ENCODE measurements at places on chromosomes 16 and 17.
A peak's percentile ranks its signal among the peaks of the same experiment; 100 is the strongest.

- DNase-seq, result peak; percentile 53
Measured at GRCh38 chr16:55470533-55471371, 8.2 kb upstream of the MMP2 start.

GRCh38 chr17:28527859-28528258, 21.7 kb downstream of the FOXN1 start:
- DNase-seq, result no peak

GRCh38 chr17:57577751-57578607, 167.1 kb downstream of the CCDC182 start:
- no peak for DNase-seq

DNA sequence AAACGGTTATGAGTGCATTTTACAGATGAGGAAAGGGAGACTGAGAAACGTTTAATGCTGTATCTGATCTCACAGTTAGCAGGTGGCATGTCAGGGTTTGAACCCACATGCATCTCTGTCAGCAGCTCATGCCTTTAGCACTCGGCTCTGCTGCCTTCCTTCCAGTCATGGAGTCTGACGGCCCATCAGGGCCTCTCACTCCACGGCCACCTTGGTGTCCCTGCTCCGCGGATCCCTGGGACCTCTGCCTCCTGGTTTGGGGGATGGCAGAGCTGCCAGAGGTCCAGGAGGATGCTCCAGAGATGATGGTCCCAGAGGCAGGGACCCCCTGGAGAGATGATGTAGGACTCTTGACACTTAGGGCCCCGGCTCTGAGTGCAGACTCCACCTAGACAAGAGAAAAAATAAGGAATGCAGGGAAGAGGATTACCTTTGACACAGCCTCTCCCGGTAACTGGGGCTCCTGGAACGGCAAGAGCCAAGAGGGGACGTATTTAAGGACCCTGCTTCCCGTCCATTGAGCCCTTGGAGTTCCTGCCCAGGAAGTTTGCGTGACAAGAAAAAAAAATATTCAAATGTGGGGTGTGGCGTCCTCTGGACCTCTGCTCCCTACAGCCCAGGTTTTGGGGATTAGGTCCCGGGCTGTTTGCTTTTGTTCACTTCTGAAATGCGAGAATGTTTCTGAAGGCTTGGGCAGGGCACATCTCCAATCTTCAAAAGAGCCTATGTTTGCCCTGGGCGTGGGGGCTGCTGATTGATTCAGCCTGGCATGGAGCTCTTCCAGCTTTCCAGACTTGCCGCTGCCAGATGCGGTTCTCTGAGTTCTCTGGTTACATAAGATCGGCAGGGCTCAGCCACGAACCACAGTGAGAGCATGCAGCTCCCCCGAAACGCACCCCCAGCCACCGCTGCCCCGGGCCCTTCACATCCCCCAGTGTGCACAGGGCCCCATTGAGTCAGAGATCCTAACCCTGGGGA, at the start of gene ALDH3A1:
Gene ALDH3A1, minus strand, starts transcription at position 470 of the 978 bp plus-strand sequence. CDS start 3,169 bp downstream, outside the sequence.
- DNase-seq, result no peak

DNA sequence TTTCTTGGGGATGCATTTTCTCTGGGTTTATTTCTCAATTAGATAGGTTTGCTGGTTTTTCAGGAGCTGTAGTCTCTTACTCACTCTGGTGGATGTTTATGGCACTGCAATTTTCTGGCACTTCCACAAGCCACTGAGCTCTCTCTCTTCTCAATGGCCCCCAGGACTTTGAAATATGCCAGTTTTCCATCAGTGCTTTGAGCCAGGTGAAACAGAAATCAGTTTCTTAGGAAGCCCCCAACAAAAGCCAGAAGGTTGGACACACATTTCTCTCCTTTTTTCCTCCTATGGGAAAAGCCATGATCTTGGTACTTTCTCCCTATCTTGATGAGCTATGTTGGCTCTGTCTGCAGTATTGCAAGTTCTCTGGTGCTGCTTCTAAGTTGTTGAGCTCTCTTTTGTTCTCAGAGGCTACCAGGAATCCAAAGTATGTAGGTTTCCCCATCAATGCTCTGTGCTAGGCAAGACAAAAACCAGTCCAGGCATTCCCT, 90.7 kb upstream of the SMIM36 start:
- peak; percentile 16 for DNase-seq

DNA sequence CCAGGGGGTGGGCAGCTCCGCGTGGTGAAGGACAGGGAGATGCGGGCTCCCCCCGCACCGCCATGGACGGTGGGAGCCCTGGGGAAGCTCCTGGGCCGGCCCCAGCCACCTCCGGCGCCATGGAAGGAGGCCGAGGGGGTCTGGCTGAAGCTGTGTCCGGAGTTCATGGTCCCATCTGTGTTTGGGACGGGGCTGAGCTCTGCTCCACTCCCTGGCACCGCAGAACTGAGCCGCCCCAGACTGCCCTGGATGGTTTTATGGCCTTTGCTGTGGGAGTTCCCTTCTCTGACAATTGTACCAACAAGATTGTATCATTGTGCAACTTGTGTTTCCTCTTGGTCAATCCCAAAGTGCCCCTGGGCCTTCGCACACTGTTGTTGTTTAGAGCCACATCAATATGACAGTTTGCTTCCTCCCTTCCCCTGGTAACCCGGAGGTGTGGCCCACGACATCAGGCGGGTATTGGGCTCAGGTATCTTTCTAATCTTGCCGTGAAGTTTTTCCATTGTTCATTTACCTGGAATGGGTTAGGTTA, 942 bp downstream of the KRT23 start:
- DNase-seq, result no peak

DNA sequence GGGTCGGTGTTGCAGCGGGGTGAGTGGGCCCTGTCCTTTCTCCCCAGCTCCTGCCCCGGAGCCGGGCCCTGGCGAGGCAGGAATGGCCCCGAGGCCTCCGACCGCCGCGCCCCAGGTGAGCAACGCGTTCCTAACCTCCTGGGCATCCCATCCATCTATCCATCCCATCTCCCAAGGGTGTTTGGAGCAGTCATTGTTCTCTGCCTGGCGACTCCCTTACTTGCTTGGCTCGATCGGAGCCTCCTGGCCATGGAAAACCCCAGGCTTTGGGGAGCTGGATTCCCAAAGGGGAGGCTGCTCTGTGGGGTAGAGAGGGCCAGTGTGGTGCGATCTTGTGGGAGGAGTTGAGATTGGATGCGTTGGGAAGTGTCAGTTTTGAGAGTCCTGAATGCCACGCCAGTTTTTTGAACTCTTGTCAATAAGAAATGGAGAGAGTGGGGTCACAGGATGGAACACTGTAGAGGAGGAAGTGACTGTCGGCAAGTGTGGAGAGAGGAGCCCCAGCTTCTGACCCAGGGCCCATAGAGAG, 684 bp downstream of the ZFP90 start:
- DNase-seq, result no peak

DNA sequence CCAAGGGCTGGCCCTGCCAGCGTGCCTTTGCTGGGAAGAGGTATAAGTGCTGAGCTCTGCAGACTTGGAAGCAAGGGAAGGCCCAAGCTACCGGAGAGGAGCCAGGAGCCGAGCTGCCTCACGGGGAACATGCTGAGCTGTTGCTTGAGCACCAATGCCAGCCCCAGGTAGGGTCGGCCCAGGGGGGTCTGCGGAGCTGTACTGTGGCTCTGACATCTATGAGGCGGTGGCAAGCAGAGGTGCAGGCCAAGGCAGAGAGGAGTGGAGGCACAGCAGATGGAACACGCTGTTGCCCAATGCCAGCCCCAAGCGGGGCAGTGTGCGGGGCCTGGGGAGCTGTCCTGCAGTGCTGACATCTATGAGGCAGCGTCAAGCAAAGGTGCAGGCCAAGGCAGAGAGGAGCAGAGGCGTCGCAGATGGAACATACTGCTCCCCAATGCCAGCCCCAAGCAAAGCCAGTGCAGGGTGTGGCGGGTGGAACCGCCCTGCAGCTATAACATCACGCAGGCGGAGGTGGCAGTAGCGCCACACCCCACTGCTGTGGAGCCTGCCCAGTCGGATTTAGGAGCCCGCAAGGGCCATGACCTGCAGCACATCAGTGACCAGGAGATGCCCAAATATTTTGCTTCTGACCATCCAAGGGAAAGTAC, 10.0 kb downstream of the GGA2 start:
- no peak for DNase-seq

DNA sequence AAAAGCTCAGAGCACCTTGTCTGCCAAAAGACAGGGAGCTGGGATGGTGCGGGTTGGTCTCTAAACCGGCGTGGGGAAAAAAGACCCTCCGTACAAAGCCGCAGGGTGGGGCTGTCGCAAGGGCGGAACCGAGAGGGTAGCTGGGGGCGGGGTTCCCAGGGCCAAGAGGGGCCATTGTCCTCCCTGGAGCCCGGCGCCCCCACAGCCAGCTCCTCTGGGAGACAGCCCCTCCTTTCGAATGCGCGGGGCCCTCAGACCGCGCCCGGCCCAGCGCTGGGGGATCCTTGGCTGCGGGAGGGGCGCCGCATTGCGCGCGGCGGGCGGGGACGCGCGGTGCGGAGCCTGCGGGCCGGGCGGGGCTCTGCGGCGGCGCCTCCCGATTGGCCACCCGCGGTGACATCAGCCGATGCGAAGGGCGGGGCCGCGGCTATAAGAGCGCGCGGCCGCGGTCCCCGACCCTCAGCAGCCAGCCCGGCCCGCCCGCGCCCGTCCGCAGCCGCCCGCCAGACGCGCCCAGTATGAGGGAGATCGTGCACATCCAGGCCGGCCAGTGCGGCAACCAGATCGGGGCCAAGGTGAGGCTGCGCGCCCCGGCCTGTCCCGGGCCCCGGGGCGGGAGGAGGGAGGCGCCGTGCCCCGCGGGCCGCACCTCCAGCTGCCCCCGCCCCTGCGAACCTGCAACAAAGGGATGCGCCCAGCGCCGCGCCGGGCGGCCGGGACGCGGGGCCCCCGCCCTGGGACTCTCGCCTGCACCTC, at the start of gene TUBB3:
Gene TUBB3, plus strand, starts transcription at position 459 of the 756 bp plus-strand sequence. Its CDS starts 60 bp downstream, at position 519.
- DNase-seq, result peak; percentile 90

- DNase-seq, result no peak
Measured at GRCh38 chr16:69693916-69694315, 32.4 kb downstream of the NQO1 start.

GRCh38 chr17:9522074-9522473, 53.5 kb downstream of the STX8 start:
- peak; percentile 14 for DNase-seq

- DNase-seq, result peak; percentile 57
Measured at GRCh38 chr16:58409316-58409973, 17.2 kb downstream of the GINS3 start.

DNA sequence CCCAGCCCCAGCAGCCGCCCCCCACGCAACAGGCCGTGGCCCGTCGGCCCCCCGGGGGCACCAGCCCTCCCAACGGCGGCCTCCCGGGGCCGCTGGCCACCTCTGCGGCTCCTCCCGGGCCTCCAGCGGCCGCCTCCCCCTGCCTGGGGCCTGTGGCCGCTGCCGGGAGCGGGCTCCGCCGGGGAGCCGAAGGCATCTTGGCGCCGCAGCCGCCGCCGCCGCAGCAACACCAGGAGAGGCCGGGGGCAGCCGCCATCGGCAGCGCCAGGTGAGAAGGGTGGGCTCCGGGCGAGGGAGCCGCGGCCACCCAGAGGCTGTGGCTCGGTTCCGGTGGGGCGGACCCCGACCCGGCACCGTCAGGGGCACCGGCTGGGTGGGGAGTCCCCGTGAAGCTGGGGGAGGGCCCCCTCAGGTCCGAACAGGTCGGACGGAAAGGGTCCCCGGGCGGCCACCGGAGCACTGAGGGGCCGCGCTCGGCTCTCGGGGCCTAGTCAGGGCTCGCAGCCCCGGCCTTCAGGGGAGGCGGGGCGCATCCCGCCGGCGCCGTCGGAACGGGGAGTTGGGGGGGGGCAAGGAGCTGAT, 583 bp downstream of the ATXN2L start:
- DNase-seq, result no peak

- no peak for DNase-seq
Measured at GRCh38 chr17:46952115-46952514, 26.9 kb downstream of the RPRML start.

DNA sequence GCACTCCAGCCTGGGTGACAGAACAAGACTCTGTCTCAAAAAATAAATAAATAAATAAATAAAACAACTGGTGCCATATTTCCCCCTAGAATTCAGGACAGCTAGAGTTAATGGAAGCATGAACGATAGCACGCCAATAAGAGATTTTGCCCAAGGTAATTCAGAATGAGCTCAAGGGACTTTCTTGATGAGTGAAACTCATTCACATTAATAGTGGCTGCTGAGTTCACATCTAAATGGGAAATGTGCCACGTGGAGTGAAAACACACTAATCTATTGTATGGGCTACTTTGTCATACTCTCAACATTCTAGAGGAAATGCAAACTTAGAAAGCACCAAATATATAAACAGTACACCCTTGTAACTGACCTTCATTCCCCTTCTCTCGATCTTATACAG, 47.4 kb upstream of the PSMD7 start:
- no peak for DNase-seq

- no peak for DNase-seq
Measured at GRCh38 chr16:68900009-68900408, 56.7 kb downstream of the TANGO6 start.

DNA sequence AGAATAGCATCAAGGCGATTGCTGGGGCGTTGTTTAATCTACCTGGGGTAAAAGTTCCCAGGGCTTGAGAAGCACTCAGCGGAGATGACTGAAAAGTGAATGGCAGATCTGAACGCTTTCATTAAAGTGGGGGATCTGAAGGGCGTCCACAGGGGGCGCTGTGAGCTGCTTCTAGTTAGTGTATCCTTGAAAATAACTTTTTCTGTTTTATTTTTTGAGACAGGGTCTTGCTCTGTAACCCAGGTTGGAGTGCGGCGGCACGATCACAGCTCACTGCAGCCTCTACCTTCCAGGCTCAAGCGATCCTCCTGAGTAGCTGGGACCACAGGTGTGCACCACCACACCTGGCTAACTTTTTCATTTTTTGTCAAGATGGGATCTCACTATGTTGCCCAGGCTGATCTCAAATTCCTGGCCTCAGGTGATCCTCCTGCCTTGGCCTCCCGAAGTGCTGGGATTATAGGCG, 360.4 kb downstream of the SEC14L1 start:
- DNase-seq, result no peak

DNA sequence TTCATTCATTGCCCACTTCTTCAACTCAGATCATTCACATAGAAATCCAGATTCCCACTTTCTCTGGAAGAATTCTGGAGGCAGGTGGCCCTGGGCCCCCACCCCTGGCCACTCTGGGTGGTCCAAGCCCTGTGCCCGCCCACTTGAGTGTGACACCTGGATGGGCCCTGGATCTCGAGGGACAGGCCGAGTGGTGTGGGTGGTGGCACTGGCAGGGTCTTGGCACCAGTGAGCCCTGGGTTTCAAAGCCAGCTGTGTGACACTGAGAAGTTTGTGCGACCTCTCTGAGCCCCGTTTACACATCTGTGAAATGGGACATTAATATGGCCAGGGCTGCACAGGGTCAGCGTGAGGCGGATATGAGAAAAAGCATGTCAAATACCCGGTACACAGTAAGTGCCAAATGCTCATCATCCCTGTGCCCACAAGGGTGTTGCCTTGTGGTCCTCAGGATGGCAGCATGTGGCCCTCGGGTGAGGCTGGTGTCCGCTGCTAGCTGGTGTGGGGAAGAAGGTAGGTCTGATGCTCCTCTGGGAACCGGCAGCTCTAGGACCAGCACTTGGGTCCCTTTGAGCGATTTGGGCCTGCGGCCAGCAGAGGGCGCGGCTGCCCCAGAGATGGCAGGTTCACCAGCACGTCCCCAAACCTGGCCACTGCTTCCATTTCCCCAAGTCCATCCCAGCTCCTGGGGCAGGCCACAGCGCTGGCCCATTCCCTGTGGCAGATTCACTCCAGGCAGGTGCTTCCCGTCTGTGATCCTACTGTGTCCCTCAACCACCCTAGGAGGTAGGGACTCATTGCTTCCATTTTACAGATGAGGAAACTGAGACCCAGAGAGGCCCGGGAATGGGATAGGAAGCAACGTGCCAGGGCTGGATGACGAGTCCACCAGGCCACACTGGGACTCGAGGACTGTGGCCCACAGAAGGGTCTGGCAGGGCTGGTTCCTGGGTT, 3.6 kb downstream of the OSGIN1 start:
- peak; percentile 61 for DNase-seq

- no peak for DNase-seq
Measured at GRCh38 chr17:81391936-81392908, 3.0 kb upstream of the BAHCC1 start.

- DNase-seq, result peak; percentile 14
Measured at GRCh38 chr17:35373984-35374765, 754 bp upstream of the SLFN11 start.

Measured in H54 (cell line).